ENCODE measurements at places on chromosomes 12 and 14.

- DNase-seq, result peak; percentile 56
Observed at GRCh38 chr14:86038387-86039042, 508.6 kb downstream of the FLRT2 start.

GRCh38 chr14:91501951-91502930, 7.9 kb downstream of the PPP4R3A start:
- no peak for DNase-seq

DNA sequence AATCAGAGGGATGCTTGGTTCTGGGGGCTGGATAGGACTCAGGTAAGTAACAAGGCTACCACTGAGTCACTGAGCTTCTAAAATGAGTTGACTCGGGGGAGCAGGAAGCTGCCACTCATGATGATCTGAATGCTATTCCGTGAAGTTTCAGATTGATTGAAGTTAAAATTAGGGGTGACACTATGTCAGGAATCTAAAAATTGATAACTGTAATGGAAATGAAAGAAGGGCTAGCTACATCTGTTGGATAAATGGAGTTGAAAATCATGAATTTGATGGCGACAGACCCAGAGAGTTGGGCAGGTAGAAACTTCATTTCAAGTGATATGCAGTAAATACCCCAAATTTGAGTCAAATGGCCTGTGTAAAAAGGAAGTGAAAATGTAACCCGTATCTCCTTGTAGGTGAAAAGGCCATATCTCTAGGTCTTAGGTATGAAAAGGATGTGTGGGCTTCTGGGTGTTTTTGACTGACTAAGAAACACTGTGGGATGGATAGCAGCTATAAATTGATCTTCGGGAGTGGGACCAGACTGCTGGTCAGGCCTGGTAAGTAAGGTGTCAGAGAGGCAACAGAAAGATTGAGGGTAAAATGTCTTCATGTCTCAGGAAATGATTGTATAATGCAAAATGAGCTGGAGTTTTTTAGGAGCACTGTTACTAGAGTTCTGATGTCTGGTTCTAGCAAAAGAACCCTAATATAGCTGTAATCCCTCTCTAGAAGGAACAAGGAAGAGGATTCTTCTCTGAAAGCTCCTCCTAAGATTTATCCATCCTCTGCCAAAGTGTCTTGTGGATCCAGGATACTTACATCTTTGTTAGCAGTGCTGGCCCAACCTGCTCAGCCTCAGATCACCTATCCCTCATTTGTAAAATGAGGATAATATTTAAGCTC, 57.3 kb downstream of the DAD1 start:
- peak; percentile 49 for DNase-seq

- no peak for DNase-seq
Observed at GRCh38 chr14:55450539-55450938, 10.1 kb upstream of the TBPL2 start.

DNA sequence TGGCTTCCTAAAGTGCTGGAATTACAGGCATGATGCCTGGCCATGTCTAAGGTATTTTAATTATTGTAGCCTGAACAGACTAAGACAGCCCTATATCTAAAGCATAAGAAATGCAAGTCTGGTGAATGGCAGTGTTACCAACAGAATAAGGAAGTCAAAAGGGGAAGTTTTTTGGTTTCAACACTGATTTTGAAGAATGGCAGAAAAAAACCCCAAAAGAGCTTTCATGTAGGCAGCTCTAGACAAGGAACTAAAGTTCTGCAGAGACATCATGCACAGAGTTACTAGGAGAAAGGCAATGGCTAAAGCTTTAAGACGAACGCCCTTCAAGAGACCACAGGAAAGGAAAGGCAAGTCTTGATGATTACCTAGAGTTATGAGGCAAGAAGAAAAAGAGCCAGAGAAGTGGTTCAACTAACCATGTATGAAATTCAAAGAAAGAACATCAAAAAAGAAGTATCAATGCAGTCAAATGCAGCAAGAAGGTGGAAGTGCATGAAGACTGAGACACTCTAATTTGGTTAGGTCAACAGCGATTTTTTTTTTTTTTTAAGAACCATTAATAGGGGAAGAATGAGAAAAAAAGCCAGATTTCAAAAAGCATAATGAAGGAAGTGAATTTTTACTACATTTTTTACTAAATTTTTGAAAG, 50.8 kb downstream of the RPS6KA5 start:
- DNase-seq, result peak; percentile 69

DNA sequence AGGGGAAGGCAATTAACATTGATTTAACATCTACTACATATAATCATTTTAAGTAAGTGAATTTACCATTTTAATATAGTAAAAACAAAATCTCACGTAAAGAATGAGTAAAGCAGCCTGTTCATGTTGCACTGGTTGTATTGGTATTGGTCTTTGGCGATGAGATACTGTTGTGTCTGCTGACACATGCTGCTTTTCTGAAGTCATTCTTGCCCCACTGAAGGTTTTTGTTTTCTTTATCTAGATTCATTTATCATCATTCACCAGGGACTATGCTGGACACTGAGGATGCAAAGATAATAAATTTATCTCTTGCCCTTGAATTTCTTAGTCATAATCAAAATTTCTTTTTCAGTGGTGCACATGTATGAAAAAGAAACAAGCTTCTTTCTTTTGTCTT, 246.2 kb upstream of the NPAS3 start:
- no peak for DNase-seq

- no peak for DNase-seq
Observed at GRCh38 chr14:86574051-86574777, 1044.3 kb downstream of the FLRT2 start.

DNA sequence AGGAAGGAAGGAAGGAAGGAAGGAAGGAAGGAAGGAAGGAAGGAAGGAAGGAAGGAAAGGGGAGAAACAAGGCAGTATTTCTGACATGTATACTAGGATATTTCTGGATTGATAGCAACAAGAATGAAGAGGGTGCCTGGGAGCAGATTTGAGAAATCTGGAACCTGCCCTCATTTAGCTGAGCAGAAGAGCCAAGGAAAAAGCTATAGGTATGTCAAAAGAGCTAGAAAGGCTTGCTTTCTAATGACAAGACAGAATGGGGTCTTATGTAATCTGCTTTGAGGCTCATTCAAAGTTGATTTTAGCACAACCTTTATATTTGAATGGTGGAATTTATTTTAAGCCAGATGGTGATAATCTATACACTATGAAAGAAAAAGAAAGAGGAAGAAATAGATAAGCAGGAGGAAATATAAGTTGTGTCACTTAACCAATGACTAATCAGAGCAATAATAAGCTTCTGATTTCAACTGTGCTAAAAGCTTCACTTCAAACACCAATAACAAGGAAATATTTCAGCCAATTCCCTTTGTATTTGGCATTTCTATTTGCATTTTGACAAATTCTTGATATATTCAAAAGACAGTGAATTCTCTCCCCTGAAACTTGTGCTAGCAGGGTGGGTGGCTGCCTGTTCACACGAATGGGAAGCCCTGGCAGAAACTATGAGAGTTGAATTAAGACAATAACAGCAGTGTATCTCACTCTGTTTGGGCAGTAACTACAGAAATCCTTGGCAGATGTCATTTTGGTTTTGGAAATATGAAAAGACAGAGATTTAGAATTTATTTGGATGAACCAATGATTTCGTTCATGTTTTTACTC, 76.3 kb upstream of the FLRT2 start:
- no peak for DNase-seq

DNA sequence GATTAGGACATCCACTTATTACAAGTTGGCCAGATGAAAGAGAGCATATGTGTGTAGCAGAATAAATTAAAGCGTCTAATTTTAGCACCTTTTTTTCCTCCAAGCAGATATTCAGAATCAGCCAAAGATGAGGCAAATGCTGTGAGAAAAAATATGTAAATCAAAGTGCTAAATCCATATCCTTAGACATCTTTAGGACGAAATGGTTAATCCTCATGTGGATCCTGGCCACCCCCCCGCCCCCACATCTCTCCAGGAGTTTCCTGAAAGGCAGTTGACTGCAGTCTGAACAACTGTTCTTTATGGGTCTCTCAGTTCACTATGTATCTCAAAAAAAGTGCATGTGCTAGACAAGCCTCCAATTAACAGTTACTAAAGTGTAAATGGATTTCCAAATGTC, 1768.1 kb upstream of the SEL1L start:
- no peak for DNase-seq

DNA sequence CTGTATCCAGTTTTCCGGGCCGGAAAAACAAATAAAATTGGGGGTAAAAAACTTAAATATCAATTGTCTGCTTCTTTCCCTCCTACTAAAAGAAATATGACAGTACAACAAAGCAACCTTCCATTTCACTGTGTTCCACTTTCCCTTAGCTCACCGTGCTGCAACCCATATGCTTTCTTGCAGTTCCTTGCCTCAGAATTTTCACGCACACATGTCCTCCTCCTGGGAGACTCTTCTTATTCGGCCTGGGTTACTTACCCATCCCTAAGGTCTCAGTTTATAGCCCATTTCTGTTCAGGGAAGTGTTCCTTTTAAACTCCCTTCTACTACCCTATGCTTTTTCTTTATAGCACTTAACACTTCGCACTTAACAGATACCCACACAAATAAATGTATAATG, 4.5 kb upstream of the MAGOHB start:
- no peak for DNase-seq

DNA sequence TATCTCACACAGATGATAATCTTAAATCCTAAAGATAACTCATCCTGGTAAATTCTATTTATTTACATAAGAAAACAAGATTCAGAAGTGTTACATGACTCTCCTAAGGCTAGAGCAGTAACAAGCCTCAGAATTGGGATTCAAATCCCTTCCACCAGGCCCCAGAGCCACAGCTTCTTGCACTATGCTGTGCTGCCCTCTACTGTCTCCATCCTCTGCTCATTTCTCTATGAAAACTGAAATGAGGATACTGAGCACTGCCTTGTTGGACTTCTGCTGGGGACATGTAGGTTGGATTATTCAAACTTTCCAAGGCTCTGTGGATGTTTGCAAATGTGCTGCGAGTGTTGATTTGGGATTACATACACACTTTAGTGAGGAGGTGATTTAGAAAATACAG, 23.5 kb upstream of the C12orf50 start:
- no peak for DNase-seq

DNA sequence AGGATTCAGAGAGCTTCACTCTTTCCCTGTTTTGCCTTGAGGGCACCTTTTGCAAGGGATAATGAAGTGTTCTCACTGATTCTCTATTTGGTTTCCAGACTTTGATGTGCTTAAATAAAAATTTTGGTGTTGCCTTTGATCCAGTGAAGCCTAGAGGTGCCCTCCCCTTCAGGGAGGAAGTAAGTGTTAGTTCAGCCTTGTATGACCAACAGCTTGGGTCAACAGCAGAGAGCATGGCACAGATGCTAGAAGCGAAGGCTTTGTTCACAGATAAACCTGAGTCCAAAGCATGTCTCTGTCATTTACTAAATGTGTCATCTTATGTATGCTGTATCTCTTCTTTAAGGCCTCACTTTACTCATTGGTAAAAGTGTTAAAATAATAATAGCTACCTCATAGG, 52.8 kb upstream of the STXBP6 start:
- no peak for DNase-seq

DNA sequence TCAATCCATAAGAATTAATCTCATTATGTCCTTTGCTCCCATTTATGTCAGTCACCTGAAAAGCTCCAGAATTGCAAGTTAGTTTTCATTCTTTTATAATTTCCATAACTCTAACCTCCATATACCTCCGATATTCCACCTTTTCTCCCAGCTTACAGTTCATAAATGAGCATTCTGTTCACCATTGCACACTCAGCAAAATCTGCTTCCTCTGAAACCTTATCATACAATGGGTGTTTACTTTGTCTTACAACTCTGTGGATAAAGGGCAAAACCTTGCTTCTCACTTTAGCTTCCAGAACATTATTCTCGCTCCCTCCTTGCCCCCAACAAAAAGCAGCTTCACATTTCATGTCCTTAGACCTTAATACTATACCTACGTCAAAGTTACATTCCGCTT, 19.3 kb upstream of the SLCO1B1 start:
- no peak for DNase-seq

DNA sequence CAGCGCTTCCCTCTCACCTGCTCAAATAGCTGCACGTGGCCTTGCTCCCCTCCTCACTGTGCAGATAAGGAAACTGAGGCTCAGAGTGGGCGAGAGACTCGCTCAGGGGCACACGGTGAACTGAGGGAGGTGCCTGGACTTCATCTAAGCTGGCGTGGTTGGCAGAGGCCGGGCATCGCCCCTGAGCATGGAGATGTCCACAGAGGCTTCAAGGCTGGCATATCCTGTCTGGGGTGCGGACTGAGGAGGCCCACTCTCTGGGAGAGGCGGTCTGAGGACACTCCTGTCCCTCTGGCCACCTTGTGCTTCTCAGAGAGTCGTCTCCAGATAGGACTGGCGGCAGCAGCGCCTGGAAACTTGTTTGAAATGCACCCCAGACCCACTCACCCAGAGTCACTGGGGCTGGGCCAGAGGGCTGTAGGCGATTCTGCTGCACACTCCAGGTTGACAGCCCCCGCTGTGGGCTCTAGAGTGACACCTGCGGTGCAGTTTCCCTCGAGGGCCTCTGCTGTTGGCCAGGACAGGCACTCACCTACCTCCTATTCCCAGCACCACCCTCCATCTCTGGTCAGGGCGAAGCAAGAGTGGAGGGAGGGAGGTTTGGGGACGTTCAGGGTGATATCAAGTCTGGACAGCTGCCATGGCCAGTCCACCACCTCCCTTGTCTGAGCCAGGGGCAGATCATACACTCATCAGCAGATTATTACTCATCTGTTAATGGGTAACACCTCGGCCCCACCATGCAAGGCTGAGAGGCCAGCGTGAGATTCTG, 11.2 kb upstream of the LBHD2 start:
- no peak for DNase-seq

DNA sequence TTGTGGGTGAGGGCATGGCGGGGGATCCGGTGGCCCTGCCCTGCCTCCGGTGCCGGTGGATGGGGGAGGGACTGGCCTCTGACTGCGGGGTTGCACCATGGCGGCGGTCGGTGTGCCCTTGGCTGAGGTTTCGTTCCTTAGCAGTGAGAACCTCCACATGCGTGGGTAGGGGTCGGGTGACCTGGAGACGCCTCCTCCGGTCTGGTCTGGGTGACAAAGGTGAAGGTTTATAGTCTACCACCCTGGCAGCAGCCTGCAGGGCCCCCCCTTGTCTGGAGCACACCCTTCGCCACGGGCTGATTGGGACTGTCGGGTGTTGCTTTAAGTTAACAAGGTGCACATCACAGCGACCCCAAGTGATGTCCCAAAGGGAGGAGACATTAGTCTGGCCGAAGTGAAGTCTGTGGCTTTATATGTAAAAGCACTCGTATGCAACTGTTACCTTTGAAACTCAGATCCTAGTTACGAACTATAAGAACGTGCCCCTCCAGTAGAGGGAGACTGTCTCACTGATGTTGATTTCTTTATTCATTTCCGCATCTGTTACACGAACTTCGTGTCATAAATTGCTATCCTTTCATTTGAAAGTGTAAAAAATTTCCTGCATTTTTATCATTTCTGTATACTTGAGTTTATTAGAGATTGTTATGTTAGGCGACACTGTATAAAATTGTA, 74.4 kb downstream of the WDR20 start:
- DNase-seq, result no peak

- DNase-seq, result no peak
Observed at GRCh38 chr12:15186597-15186996, 34.6 kb downstream of the RERG start.

DNA sequence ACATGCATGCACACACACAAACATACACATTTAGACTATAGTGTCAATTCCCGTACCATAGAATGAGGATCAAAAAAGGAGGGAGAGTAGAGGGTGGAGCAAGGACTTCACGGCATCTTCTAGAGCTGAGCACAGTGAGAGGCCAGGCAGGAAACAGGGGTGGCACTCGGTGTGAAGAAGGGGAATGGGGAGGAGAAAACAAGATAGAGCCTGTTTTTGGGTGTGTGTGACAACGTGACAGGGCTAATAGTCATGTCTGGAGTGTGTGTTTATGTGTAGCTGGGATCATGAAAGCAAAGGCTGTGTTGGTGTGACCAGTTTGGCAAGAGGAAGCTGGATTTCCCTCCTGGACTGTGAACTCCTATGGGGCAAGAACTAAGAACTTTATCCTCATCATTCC, 9.9 kb upstream of the ACVR1B start:
- no peak for DNase-seq
